ENCODE measurements at places on chromosomes 6 and 20.
A peak's percentile ranks its signal among the peaks of the same experiment; 100 is the strongest.

DNA sequence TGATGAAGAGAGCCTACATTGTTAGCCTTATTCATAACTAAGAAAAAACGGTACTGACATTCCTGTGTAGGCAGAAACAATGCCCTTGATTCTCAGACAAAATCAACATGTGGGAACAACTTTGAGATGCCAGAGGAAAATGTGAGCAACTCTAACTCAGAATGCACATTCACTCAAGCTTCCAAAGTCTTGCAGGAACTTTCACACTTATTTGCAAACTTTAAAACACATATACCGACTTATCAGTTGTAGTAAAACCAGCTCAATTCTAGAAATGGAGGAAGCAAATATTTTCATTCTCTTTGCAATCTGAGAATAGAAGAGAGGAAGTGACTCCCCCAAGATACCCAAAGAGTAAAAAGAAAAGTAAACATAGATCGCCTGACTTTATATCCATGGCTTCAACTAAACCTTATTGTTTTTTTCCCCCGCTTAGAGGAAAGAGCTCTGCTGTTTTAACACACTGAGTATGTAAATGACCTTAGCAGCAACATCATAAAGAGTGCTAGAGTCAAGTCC, 117.6 kb downstream of the EPB41L2 start:
- no peak for DNase-seq

DNA sequence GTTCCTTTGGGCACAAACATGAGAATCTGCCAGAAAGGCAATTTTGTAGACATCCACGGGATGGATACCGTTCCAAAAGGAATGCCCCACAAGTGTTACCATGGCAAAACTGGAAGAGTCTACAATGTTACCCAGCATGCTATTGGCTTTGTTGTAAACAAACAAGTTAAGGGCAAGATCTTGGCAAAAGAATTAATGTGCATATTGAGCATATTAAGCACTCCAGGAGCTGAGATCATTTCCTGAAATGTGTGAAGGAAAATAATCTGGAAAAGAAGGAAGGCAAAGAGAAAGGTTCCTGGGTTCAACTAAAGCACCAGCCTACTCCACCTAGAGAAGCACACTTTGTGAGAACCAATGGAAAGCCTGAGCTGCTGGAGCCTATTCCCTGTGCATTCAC, 103.9 kb upstream of the ARG1 start:
- DNase-seq: no peak

DNA sequence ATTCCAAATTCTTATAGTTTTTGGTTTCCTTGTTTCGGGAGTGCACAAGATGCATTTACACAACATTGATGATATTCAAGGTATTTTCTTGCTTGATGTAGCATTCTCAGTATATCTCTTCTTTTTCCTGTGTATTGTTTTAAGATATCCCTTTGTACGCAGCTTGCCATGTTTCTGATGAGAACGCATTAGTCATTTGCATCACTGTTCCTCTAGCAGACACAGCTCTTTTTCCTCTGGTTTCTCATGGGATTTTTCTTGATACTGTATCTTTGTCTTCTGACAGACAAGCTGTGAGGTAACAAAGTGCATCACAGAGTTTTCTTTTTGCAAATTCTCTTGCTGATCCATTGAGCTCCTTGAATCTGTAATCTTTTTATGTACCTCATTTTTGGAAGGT, 146.4 kb downstream of the SLC22A3 start:
- no peak for DNase-seq

DNA sequence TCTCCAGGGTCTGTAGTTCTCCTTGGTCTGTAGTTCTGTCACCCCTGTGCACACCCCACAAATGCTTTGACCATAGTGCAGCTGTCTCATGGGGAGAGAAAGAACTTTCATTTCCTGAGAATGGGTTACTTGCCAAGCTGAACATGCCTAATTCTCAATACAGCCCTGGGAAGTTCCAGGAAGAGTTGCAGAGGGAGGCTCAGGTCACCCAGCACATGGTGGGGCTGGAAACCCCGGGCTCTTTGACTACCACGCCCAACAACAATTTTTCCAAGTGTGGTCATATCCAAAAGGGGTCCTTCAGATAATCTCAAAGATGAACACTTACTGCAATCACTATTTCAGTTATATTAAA, 2.2 kb upstream of the PTPRA start:
- DNase-seq: peak; percentile 44

- DNase-seq: no peak
Observed at GRCh38 chr6:37648465-37649330, 49.0 kb downstream of the MDGA1 start.

- DNase-seq: no peak
Observed at GRCh38 chr20:8809107-8809953, 259.6 kb upstream of the PLCB4 start.

- no peak for DNase-seq
Observed at GRCh38 chr6:147154454-147154853, 49.8 kb upstream of the STXBP5 start.

GRCh38 chr6:49252901-49253300, 210.2 kb downstream of the MMUT start:
- DNase-seq: no peak

- DNase-seq: no peak
Observed at GRCh38 chr20:31652917-31653396, 15.2 kb downstream of the COX4I2 start.

GRCh38 chr6:49530141-49530776, 20.2 kb upstream of the C6orf141 start:
- no peak for DNase-seq

- peak; percentile 81 for DNase-seq
Observed at GRCh38 chr6:166598441-166599138, 12.1 kb upstream of the RAMACL start.

- DNase-seq: no peak
Observed at GRCh38 chr20:46575394-46575793, 24.9 kb upstream of the OCSTAMP start.

DNA sequence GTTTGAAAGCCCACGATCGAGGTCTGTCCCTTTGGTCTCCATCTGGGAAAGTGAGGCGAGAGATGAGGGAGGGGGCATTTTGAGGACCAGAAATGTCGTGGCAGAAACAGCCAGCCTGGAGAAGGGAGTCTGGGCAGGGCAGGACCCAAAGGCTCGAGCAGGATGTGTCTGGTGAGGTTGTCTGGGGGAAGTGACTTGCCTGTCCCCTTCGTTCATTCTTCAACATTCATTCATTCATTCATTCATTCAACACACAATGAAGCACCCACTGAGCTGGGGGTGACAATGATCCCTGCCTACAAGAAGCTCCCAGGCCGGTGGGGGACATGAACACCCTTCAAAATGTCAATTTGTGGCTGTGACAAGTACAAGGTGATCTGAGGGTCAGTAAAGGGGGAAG, 80.5 kb downstream of the CEBPB start:
- DNase-seq: peak; percentile 52

DNA sequence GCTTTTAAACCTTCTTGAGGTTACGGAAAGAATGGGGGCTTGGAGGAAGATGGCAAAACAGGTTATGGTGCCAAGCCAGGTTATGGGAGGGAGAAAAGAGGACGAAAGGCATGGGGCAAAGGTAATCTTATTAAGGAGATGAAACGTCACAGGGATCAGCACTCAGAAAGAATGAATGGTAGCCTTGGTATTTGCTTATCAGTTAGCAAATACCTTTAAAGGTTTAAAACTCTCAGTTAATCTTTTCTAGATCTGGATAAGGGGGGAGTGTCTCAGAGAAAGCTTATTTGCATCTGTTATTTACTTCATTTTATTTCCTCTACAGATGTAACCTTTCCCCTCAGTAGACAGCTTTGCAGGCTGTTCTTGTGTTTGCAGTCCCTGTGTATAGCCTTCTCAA, 55.5 kb upstream of the EEF1E1 start:
- DNase-seq: no peak

GRCh38 chr20:19275630-19276071, 63.2 kb downstream of the SLC24A3 start:
- DNase-seq: no peak

DNA sequence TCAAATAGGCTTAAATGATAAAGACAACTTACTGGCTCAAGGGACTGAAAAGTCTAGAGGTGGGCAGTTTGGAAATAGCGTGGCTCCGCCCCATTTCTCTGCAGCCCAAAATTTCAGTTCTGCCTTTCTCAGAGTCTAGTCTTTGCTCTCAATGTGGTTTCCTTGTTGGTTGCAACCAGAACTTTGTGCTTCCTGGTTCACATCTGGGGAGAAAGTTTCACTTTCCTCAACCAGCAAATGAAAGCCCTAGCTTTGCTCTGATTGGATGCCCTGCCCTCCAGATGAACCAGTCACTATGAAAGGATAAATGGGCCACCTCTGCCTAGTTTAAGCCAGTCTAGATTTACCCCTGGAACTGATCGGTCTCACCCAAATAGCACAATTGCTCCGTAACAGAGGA, 14.9 kb downstream of the SYCP2L start:
- peak; percentile 74 for DNase-seq

GRCh38 chr6:99252421-99252820, 97.1 kb downstream of the FAXC start:
- DNase-seq: no peak

DNA sequence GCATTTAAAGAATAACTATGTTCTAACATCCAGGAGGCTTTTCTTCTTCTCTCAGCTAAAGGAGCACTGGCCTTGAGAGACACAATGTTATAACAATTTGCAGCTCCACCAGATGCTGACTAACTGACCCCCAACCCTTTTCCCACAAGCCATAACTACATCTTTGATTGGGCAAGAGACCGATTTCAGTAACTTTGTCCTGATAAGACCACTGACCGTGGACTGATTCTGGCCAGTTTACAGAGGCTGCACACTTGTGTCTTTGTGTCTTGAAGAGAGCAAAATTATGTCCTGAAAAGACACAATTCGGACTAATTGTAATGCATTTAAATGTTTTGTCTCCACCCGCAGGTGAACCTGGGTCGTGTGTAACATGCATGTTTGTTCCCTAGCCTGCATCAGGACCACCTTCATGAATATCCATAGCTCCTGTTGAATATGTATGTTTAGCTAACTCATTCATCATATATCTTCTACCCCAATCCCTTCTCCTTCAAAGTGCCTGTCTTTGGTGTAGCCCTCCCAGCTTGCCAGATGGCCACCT, 22.3 kb downstream of the ABRACL start:
- DNase-seq: no peak

- peak; percentile 94 for DNase-seq
Observed at GRCh38 chr6:106519460-106520394, 109.6 kb downstream of the RTN4IP1 start.

DNA sequence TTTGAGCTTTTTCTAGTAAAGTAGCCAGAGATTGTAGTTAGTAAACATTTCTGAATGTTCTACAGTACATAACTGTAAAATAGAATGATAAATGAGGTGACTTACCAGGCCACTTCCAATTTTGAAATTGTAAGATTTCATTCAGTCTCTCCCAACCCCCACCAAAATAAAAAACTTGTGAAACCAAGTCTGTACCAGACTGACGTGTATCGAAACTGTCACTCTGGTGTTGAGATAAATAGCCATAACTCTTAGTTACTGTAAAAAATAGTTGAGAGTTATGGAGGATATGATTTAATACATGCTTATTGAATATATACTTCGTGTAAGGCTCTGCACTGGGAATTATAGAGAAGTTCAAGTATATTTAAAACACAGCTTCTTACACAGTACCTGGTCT, 455.7 kb downstream of the PLCB1 start:
- DNase-seq: no peak

DNA sequence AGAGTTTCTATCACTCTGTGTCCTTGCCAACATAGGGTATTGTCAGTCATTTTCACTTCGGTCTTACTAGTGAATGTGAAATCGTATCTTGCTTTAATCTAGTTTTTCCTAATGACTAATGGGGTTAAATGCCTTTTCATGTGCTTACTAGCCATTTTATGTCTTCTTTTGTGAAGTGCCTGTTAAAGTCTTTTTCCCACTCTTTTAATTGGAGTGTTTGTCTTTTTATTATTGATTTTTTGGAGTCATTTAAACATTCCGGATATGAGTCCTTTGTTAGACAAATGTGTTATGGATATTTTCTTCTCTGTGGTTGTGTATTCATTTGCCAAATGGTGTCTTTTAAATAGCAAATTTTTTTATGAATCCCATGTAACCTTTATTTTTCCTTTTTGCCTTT, 194.6 kb downstream of the CDH26 start:
- DNase-seq: no peak

GRCh38 chr6:167841981-167842380, 15.3 kb downstream of the AFDN start:
- DNase-seq: no peak

DNA sequence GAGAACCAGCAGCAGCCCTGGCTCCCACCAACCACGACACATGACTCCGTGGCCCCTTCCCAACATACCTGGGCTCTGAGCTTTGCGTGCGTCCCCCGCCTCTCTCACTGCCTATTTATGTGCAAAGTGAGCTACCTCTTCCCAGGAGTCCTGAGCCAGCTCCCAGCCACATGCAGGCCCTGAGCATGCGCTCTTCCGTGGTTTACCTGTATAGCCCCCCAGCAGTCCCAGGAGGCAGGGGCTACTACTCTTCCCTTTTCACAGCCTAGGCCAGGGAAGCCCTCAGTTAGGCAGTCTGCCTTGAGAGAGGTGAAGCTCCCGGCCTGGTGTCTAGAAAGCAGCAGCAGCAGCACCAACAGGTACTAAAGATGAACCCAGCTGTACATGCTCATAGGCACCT, 114.8 kb upstream of the CDYL start:
- DNase-seq: no peak

GRCh38 chr6:26360451-26361416, 4.3 kb upstream of the BTN3A2 start:
- no peak for DNase-seq

DNA sequence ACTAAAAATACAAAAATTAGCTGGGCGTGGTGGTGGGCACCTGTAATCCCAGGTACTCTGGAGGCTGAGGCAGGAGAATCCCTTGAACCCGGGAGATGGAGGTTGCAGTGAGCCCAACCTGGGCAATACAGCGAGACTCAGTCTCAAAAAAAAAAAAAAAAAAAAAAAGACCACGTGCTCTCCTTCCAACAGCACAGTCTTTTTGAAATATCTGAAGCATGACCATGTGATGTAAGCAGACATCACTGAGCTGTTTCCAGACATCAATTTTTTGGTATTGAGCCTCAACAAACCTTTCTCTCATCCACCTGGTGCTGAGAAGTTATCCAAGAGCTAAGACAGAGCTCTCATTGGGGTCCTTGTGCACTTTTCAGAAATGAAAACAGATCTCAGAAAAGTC, 249.2 kb downstream of the FOXA2 start:
- DNase-seq: no peak

- no peak for DNase-seq
Observed at GRCh38 chr6:143743301-143744166, 65.8 kb downstream of the PHACTR2 start.

DNA sequence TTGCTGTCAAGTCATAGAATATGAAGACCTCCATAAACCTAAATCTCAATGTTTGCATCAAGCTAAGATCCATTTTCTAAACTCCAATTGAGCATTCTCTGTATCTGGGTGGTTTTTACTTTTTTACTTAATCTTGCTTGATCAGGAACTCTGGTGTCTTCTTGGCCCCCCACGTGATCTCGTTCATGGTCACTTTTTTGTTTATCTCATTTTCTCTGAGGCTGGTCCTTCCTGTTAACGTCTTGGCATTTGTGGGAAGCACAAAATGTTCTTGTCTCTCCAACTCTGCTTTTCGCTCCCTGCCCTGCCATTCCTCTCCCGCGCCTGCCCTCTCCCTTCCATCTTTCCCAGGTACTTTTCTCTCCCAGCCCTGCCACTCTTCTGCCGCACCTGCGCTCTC, 14.0 kb upstream of the MAPRE1 start:
- no peak for DNase-seq

- no peak for DNase-seq
Observed at GRCh38 chr6:154615483-154616025, 105.1 kb upstream of the CNKSR3 start.

All from CD14-positive monocyte (primary cell).